ENCODE measurements at places on chromosomes 16 and 17.

- no peak for DNase-seq
Measured at GRCh38 chr17:40841246-40841645, 18.8 kb upstream of the KRT10 start.

DNA sequence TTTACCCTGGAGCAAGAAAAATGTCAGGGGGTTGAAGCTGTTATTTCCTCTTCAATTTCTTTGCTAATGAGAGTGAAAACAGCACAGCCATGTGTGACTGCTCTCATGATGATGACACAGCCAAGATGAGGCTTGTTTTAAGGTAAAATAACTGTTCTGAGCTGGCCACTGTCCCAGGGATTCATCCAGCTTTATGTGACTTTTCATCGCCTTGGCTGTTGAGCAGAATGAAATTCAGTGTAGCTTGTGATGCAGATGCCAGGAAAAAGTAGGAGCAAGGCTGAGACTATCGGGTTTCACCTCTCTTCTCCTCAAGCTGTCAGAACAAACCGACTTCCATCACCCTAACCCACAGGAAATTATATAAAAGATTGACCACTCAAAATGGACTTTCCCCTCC, 361.8 kb upstream of the CDH5 start:
- no peak for DNase-seq

DNA sequence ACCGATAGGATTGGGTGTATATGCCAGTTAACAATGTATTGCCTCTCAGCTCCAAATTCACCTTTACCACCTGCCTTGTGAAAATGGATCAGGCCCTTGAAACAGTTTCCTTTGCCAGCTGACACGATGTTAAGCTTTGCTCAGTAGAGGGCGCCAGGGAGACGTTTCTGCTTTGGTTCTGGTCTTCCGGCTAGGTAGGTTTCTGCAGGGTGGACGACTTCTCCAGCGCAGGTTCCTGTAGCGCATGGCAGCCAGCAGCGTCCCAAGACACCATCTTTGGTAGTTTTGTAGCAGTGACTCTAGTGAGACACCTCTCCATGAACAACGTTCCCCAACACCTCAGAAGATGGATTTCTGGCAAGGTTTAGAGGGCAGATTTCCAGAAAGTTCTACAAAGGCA, 24.0 kb downstream of the SYCE1L start:
- DNase-seq = no peak

DNA sequence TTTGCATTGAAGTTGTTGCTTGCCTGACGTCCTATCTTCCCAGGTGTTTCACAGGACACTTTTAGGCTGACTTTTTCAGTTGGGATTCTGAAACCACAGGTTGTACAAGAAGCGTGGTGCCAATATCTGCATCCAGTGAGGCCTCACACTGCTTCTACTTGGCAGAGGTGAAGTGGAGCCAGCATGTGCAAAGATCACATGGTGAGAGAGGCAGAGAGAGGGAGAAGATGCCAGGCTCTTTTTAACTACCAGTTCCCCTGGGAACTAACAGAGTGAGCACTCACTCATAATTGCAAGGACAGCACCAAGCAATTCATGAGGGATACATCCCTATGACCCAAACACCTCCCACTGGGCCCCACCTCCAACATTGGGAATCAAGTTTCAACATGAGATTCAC, 5.8 kb upstream of the ABCA6 start:
- DNase-seq = no peak

DNA sequence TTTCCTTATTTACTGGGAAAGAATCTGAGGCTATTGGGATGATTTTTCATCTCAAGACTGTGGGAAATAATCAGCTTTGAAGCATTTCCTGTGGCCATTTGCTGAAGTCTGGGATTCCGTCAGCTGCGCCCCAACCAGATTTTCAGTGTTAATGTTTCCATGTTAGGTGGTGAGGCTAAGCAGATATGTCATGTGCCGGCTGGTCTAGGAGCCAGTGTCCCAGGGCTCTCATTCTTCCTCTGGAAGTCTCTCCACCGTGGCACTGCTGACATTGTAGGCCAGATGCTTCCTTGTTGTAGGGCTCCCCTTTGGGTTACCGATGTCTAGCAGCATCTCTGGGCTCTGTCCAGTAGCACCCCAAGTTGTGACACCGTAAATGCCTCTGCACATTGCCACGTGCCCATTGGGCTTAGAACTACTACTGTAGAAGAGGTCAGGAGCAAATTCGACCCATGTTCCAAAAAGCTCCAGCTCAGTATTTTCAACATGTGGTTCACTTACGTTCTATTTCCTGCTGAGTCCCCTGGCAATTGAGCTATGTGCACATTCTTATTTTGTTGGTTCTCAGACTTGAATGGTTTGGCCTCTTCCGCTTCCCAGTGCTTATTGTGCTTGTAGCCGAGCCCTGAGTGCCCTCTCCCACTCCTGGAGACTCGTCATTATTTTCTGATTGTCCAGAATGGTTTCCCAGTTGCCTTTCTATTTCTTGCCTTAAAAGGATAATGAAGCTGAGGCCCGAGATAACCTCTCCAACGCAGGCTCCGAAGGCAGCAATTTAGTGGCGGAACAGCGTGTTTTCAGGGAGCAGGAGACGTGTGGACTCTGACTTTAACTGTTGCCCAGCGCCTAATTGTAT, 82.2 kb downstream of the SPECC1 start:
- no peak for DNase-seq

GRCh38 chr16:70432723-70433457, 6.0 kb downstream of the ST3GAL2 start:
- DNase-seq = no peak

DNA sequence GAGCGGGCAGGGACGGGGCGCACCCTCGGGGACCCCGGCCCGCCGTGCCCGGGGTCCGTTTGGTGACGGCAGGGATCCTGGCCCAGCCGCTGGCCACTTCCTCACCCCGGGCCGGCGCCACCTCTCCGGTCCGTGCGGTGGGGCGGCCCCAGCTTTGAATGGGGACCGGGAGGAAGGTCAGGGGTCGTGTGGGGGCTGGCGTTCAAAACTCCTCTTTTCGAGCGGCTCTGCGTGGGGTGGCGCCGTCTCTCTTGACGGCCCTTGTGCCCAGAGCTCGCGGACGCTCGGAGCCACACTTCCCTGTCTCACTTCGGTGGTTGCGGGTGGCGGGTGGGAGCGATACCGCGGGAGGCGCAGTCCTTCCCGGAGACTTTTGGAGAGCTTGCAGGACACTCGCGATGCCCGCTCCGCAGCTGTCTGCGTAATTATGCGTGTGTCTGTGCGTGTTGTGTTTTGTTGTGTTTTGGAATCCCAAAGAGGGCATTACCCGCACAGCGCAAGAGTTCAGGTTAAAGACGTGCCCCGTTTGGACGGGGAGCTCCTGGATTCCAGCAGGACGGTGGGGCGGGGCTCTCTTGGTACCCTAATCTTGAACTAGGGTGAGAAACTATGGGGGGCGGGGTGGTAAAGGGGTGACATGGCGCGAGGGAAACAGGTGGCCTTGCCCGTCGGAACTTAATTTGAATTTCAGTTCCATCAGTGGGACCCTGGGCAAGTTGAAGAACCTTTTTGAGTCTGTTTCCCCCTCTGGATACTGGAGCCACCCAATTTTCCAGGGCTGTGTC, 637 bp downstream of the PLCG2 start:
- DNase-seq = no peak

DNA sequence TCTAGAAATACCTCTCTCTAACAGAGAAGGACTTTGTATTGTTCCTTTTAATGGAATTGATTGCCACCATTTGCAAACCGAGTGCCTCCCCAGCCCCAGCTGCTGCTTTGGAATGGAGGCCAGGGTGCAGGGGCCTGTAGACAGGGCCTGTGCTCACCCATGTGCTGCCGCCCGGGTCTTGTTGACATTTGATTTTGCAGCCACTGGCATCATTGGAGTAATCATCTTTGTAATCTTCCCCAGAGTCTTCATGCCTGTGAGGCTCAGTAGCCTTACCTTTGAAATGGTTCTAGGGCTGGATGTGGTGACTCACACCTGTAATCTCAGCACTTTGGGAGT, 119.8 kb downstream of the CLEC16A start:
- no peak for DNase-seq

DNA sequence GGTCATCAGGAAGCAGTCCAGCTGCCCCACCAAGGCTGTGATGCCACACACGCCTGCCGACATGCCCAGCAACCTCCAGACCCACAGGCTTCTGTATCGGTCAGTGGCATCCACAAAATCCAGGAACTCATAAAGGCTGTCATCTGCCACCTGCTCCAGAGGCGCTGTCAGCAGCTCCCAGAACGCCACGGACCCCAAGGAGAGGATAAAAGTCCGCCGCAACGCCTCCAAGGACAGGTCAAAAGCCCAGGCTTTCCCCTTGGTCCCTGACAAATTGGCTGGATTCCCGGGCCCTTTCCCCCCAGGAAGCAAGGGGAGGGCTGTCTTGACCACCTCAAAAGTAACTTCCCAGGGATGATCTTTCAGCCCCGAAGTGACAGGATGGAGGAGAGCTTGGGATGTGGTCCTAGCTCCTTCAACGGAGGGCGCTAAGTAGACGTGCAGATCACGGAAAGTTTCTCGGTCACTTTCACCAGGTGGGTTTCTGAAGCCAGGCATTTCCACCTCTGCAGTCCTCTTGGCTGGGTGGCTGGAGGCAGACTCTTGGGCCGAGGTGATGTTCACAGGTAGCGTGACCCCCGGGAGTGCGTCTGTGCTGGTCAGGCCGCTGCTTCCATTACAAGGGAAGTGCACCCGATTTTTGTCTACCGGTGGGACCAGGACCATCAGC, 854 bp downstream of the MFSD6L start:
- no peak for DNase-seq

- no peak for DNase-seq
Measured at GRCh38 chr17:47878203-47879027, 17.6 kb upstream of the SP2 start.
